Activated naive CD4-positive, alpha-beta T cell treated with anti-CD3 and anti-CD28 coated beads, Interleukin-2, amount 50 U/mL, for 72 hours (primary cell): ENCODE measurements at places on chromosomes 5 and 9.

GRCh38 chr9:124887832-124888231, 25.9 kb downstream of the ARPC5L start:
- no peak for DNase-seq

- DNase-seq: no peak
These were observed 25.9 kb upstream of the PRDM12 start for GRCh38 chr9:130638284-130639123.

GRCh38 chr5:69288688-69289087, 43.9 kb downstream of the CCDC125 start:
- DNase-seq: no peak

GRCh38 chr5:63249960-63250359, 671.3 kb downstream of the LRRC70 start:
- no peak for DNase-seq

- DNase-seq: peak; percentile 99
These were observed 831 bp upstream of the SEC16A start for GRCh38 chr9:136483589-136484152.

GRCh38 chr5:151092762-151093161, 11.9 kb upstream of the TNIP1 start:
- DNase-seq: no peak

GRCh38 chr5:50415912-50416311, 25.2 kb downstream of the EMB start:
- DNase-seq: no peak

GRCh38 chr9:37157726-37158377, 37.5 kb downstream of the ZCCHC7 start:
- no peak for DNase-seq

DNA sequence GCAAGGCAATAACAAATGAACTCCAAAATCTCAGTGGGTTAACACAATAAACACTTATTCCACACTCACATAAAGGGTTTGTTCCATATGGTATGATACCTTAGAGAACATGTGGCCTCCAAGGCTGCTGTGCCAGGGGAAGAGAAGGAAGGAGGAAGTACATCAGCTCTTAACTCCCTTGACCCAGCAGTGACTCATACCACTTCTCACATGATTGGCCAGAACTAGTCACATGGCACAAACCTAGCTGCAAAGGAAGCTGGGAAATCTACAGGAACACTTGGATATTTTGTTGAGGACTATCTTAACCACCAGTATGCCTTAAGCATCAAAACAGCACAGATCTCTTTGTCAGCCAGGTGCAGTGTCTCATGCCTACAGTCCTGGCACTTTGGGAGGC, 99.3 kb downstream of the SLIT3 start:
- DNase-seq: no peak

GRCh38 chr5:77683171-77683732, 44.7 kb upstream of the OTP start:
- no peak for DNase-seq

DNA sequence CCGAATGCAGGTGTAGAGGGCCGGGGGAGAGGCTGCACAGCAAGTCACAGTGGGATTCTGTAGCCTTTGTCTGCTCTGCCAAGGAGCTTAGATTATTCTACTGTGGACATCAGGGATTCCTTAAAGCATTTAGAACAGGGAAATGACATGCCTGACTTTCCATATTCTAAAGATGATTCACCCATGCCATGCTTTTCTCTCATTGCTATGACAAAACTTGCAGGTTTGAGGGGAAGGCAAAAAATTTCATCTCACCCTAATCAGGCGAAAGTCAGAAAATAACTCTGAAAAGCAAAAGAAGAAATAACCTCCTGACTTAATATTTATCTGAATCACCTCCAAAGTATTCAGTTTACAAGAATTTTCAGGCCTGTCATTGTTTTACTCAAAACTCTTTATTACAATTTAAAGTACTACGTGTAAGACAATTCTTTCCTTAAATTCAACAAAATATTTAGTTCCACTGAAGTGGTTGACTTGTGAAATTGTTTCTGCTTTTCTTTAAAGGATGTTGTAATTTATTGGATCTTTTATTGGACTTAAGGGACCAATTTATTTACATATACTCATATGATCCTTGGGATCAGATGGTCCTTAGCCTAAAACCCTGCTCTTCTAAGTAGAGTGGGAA, 30.0 kb upstream of the GAS1 start:
- no peak for DNase-seq

DNA sequence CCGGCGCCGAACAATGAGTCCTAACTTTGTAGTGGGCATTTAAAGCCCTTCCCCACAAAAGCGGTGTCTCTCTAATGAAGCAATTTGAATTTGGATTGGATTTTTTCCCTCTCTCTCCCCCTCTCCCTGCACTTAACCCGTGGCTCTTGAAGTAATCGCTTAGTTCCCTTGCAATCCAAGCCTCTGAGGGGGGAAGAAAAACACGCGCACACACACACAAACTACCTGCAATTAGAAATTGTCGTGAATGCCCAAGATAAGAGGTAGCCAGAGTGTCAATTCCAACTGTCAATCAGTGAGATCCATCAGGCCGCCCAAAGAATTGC, 1.2 kb downstream of the LHX6 start:
- no peak for DNase-seq

GRCh38 chr5:172442592-172442991, 11.7 kb downstream of the SH3PXD2B start:
- no peak for DNase-seq
